ENCODE measurements at places on chromosomes 4 and X.

- no peak for DNase-seq
Observed at GRCh38 chr4:125770814-125771398, 456.2 kb downstream of the FAT4 start.

DNA sequence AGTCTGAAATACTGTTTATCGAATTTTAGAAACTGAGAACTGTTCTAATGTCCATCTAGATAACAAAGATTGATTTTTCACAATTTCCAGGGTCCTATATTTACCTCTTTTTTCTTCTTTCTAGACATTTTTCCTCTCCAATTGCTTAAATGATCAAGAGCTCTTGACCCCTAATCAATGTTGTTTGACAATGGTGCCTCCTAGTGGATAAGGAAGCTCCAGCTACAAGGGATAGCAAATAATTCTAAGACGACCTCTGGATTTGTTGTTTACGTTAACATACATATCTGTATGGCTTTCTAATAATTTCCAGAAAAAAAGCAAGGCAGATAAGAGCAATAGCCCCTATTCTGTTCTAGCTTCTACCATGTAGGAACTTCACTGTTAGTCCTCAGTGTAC is 35.8 kb downstream of the GPR82 start:
- peak; percentile 45 for DNase-seq

DNA sequence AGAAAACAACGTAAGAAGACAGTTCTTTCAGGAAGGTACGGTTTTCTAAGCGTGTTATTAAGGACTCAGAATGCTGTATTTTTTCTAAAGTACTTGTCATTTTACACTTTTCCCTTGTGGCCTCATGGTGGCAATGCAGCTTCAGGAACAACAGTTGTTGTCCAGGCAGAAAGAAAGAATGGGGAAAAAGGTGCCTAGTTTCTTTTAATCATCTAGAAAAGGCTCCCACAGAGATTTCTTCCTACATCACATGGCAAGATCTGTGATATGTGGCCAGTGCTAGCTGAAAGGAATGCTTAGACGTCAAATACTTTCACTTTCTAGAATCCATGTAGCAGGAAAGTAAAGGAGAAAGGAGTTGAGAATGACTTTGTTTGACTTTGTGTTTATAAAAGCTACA is 49.0 kb upstream of the TRAM1L1 start:
- DNase-seq = peak; percentile 43

- peak; percentile 26 for DNase-seq
Observed at GRCh38 chr4:1208970-1209704, 36.8 kb upstream of the SPON2 start.

DNA sequence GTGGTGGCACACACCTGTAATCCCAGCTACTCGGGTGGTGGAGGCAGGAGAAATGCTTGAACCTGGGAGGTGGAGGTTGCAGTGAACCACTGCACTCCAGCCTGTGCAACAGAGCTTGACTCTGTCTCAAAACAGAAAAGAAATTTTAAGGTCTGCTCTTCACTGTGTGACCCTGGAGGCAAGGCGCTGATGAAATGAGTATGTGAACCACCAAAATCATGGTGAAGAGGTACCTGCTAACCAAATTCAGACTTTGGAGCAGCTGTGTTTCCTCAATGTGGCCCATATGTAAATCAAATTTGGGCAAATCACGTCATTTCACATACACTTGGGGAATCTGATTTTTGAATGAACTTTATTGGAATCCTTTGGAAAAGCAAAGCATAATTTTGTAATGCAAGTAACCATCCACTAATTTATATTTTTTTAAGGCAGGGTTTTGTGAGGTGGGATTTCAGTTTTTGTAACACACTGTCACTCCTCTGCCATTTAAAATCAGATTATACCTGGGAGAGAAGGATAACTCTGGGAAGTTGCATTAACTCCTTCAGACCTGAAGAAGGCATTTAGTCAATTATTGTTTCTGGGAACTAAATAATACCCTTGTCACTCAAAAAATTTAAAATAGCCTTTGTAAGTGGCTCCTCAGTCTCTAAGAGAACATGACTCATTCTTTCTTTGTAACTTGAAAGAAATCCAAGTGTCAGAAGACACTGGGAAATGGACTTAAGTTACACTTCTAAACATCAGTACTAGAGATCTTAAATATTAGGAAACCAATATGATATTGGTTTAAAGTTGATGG is 24.0 kb downstream of the DOCK11 start:
- DNase-seq = no peak

GRCh38 chr4:46524751-46525150 is 134.8 kb upstream of the GABRA2 start:
- no peak for DNase-seq

- no peak for DNase-seq
Observed at GRCh38 chr4:25538430-25538829, 117.2 kb upstream of the SLC34A2 start.

DNA sequence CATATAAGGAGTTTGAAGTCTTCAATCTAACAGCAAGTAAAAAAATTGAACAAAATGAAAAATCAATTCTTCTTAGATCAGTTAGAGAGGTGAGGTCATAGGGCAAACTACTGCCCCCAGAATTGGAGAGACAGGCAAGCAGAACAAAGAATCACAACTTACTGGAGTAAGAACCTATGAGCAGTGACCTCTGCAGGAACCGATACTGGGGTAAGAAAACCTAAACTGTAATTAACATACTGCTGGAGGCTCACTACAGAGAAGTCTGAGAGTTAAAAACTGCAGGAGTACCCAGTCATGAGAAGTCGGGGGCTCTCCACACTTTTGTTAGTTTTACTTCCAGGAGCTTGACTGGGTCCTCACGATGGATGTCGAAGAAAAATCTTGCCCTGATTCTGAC is 16.0 kb downstream of the CLDN22 start:
- no peak for DNase-seq

DNA sequence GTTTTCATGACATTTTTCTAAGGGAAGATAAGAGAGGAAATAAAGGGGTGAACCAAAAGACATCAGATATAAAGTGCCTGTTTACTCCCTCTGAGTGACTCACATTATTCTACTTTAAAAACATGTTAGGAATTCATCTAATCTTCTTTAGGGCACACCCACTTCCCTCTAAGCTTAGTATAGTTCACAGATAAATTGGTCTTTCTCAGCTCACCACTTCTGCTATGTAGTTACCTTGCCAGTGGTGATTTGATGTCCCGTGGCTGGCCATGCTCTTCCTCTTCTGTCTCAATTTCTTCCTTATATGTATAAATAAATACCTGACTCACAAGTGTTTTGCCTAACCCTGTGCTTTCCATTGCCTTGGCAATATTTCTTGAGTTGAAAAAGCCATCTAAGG is 96.8 kb downstream of the PDLIM5 start:
- peak; percentile 93 for DNase-seq

- peak; percentile 65 for DNase-seq
Observed at GRCh38 chr4:107825072-107825824, 516 bp downstream of the SGMS2 start.

DNA sequence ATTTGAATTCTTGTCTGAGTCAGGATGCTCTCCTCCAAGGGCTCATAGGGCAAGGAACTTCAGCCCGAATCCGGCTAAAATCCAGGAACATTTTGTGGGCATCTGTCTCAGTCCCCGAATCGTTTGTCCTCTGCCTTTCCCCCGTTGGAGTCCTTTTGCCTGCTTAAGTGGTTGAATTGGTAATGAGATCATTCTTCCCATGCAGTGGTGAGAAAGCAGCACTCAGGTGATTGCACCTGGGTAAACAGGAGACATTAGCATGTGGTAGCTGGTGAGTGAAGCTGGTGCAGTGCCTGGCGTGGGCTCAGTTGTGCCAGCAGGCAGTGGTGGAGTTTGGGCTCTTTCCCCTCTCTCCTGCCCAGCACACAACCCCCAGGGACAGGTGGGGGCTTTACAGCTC is 61.9 kb upstream of the MTM1 start:
- peak; percentile 2 for DNase-seq

- no peak for DNase-seq
Observed at GRCh38 chr4:110003401-110004187, 90.9 kb downstream of the EGF start.

GRCh38 chr4:83392562-83392961 is 57.9 kb upstream of the HPSE start:
- DNase-seq = no peak

DNA sequence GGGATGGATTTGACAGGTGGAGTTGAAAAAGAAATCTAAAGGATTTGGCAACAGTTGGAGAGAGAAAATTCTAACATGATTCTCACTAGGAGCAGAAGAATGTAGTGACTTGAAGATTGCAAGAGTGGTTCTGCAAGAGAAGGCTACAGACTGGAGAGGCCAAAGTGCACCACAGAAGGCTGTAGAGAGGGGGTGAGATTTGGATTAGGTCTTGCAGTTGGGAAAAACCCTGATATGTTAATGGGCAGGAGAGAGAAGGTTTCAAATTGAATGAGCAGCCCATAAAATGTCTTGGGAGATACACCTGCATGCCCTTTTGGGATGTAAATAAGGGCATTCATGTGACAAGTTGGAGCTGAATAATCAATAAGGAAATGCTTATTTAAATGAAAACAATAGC is 14.7 kb upstream of the VEGFD start:
- DNase-seq = no peak

DNA sequence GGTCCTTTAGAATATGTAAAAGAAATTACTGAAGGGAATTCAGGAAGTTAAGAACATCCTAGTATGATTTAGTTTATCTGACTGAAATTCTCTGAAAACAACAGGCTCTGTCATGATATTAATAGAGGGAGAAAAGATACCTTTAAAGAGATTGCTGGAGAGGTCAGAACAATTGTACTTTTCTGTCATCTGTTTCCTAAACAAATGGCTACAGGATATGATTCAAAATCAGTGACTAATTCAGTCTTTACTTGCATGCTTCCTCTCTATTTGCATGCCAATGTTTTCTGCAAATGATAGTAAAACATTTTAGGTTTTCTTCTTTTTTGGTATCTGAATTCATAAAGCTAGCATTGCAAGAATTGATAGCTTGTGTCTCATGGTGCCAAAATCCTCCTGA is 616.7 kb upstream of the PCDH7 start:
- peak; percentile 71 for DNase-seq

DNA sequence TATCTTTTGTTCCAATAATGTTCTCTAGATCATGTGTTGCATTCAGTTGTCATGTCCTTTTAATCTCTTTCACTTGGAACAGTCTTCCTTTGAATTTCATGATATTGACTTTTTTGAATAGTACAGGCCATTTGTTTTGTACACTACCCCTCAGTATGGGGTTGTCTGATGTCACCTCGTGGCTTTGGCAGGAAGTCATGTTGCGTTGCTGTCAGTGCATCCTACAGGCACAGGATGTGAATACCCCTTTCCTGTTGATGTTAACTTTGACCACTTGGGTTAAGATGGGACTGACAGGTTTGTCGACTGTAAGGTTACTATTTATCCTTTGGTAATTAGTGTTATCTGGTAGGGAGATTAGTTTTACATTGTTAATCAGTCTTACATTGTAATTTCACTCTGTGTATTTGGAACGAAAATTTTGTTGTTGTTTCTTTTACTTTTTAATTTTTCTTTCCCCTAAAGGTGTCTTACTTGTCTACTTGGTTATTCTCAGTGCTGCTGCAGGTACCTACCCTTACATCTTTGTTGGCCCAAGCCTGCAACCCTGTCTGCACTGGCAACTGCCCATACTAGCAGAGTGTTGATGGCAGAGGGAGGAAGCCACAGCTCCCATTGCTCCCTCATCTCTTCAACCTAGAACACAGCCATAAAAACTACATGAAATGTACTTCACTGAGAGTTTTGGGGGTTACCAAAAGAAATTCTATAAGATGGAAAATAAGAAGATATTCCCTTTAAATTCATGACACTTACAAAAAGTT is 14.7 kb upstream of the ATP8A1 start:
- no peak for DNase-seq

- DNase-seq = no peak
Observed at GRCh38 chr4:28772066-28772465, 1911.4 kb downstream of the STIM2 start.

- DNase-seq = no peak
Observed at GRCh38 chrX:65994519-65995506, 45.1 kb downstream of the VSIG4 start.

GRCh38 chrX:53494436-53494835 is 60.3 kb upstream of the HSD17B10 start:
- DNase-seq = no peak

GRCh38 chrX:131217989-131218388 is 71.1 kb downstream of the IGSF1 start:
- no peak for DNase-seq

DNA sequence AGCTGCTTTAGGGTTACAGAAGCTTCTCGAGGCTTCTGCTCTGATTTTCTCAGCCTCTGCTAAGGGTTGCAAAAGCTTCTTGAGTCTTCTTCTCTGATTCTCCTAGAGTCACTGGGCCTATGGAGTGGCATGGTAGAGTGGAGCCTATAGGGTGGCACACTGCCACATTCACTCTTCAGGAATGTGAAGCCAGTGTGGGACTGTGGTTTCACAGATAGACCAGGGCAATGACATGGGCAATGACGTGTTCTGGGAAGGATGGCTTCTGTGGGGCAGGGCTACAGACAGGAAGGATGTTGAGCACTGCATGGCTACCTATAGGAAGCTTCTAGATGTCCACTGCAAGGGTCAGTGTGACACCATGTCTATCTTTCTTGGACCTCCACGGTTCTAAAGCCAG is 11.0 kb upstream of the MAMLD1 start:
- no peak for DNase-seq

DNA sequence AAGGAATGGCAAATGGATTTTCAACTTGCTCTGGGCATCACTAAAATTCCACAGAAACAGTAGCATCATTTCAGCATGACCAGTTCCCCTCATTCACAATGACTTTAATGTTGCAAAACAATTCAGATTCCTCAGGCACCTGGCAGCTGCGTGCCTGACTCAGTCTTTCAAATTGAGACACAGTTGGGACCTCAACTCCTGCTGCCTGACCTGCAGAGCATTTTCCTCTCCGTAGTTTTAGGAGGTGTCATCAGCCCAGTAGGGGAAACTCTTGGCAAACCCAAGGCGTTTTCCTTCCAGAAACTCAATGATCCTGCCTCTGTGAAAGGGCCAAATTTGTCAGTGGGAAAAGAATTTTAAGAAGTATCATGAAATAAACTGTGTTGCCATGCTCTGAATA is 388.9 kb downstream of the SPRY1 start:
- DNase-seq = peak; percentile 10

GRCh38 chr4:44118971-44119680 is 329.5 kb downstream of the KCTD8 start:
- DNase-seq = no peak

DNA sequence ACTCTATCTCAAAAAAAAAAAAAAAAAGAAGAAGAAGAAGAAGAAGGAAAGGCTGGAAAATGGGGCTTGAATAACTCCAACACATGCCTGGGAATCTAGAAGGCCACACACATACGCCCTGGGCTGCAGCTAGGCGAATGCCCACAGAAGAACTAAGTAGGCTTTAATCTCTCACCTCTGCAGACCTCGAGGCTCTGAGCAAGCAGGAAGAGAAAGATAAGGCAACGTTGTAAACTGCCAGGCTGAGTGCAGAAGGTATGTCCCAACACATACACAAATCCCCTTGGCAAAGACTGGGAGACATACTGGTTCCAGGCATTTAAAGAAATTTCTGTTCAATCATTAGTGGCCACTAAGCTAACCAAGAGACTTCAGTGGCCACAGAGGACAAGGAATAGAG is 18.4 kb downstream of the SLC38A5 start:
- no peak for DNase-seq

All from endothelial cell of umbilical vein (primary cell).